Heart right ventricle (tissue), 16 donors: ENCODE measurements at places on chromosomes 7 and 10. TPM values are rescaled to one million over a fixed set of nuclear protein-coding genes. Genes with fewer than 3 reads are reported as not detected.

Gene TMEM176A
- total RNA-seq = 13.6 TPM

Gene TSPAN12
- 51.7 TPM for total RNA-seq

- no peak for DNase-seq
These were observed 41.4 kb upstream of the AP5Z1 start for GRCh38 chr7:4733936-4734528.

- DNase-seq = no peak
These were observed 42.7 kb downstream of the PAXIP1 start for GRCh38 chr7:154960063-154960790.

DNA sequence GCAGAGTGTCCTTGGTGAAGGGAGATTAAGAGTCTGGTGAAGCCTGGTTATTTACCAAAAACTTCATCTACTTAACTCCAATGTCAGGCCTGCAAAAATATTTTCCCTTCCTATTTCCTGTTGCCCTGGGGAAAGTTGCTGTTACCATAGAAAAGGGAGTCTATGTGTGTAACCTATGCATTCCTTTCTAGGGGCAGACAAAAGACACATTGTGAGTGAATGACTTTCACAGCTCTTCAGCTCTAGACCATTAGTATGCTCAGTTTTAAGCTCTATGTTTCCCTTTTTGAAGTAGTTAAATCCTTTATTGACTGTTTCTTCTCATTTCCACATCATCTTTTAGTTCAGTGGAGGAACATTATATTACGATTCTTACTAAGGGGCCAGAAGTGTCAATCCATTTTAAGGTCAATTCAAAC is 45.6 kb upstream of the SGCE start:
- DNase-seq = no peak

DNA sequence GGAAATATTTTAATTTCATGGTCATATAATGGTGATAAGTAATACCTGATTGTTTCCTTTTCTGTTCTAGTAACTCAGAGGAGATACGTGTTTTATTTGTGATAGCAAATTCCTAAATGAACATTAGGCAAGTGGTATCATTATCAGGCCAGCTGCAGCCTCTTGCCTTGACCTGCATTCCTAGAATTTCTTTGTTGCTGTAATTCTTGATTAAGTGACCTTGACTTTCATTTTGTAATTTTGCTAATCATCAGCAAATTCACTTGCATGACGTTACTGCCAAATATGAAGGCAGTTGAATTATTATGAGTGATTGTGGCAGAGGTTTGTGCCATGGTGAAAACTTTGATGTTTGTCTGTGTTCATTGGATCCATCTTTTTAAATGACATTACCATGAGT is 5.6 kb upstream of the AS3MT start:
- DNase-seq = no peak

DNA sequence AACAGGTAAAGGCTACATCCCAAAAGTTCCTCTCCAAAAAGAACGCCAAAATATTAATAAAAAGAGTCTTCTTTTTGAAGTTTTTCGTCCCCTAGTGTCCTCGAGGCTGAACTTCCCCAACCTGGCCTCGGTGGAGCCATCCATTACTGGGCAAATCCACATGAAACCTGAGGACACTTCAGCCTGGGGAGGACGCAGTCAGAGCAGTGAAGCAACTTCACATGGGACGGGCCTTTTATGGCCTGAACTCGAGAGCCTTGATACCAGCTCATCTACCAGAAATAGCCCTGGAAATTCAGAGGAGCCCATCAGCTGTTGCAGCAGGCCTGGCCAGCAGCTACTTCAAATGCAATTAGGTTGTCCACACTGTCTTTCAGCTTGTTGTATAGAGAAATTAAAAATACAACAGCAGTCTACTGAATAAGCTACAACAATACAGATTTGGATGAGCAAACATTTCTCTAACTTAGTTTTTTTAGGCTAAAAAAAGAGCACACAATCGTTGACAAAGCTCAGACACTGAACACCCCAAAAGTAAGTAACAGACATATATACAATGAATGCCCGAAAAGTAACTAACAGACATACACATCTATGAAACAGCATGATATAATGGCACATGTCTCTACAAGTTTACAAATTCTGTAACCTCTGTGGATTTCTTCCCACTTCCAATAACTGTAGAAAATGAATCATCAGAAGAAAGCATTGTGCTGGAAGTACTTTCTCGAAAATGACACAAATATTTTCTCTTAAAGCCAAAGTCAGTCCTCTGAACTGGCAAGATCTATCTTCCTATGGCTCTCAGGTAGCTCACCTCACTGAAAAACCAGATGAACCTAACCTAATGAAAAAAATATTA is at the start of gene SVIL:
TSS of gene SVIL (minus strand) at position 208 of the 862 bp plus-strand sequence. CDS start 79,913 bp downstream, outside the sequence.
- peak; percentile 81 for DNase-seq

DNA sequence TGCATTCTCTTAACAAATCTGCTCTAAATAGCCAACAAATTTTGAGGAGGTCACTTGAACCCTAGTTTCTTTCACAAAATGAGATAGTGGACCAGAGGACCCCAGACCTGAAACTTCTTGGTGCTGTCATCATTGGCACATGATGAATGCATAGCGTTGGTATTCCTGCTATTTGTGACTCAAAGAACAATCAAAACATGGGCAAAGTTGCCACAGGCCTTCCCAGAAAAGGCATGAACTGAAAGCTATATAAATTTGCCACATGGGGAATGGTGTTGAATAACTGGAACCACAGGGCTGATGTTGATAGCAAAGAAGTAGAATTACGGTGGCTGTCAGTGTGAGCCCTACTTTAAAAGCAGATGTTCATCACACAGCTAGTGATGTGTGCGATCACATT is 219.9 kb upstream of the KMT2E start:
- DNase-seq = no peak

DNA sequence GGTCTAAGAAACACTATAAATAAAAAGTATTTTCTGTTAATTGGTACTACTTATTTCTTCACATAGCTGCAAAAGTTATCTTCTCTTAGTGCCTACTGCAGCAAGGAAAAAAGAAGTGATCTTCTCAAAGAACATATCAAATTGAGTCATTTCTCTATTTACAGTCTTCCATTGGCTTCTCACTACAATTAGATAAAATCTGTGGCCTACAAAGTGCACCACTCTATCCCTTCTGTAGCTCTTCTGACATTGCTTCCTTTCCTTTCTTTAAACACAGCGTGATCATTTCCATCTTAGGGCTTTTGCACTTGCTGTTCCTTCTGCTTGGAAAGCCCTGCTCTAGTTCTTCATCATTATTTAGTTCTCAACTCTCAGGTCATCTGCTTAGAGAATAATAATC is 44.7 kb downstream of the MXI1 start:
- DNase-seq = no peak

- no peak for DNase-seq
These were observed 53.1 kb upstream of the NKX6-2 start for GRCh38 chr10:132839061-132839460.

DNA sequence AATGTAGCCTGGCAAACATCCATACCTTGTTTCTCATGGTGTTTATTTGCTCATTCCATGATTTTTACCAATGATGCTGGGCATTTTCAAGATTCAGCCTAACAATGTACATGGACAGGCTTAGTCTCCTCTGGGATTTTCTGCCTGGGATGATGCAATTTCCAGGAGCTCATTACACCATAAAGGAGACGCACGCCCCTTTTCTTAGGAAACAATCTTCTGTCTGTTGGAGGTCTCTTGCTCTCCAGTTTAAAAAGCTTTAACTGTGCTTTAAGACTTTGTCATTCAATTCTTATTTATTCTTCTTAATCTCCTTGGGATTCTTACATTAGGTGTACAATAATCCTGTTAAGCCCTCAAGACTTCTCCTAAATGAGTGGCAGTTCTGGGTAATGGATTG is 150.3 kb upstream of the NRP1 start:
- DNase-seq = no peak

DNA sequence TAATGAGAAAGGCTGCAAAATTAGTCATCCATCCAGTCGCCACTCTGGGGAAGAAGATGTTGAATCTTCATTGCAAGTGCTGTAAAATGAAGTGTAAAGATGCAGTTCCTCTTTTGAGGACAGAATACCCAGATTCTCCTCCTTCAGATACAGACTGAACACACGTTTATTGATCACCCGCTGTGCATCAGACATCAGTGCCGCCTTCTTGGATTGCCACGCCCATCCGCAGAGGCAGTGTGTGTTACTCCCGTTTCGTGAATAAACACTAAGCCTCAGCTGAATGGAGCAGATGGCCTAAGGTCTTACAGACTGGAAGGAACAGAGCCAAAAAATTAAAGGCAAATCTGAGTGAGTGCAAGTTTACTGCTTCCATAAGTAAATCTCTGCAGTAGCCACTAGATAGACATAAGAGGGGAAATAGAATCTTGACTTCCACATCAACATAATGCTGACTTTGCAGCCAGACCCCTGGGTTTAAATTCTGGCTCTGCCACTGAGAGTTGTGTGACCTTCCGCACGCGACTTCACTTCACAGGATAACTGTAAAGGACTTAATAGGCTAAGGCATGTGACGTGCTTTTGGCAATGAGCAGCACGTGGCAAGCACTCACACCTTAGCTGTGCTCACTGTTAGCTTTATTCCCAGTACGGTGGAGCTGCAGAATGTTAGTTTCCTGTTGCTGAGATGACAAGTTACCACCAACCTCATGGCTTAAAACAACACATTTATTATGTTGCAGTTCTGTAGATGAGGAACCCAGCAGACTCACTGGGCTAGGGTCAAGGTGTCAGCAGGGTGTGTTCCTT is 285.9 kb downstream of the CELF2 start:
- no peak for DNase-seq

DNA sequence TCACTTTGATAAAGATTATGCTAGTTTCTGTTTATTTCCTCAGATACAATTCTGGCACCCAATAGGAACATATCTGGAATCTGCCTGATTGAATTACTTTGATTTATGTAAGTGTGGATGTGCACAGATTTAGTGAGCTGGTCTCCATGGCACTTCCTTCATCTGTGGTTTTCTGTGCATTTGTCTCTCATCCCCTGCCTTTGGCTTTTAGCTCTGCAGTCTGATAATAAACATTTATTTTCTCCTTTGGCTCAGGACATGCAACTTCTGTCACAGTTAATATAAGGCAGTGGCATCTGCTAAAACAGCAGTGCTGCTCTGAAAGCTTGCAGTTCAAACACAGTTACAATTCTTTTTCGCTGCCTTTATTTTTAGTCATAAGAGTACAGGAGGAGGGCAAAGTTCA is 273.7 kb upstream of the CHRM2 start:
- DNase-seq = no peak

DNA sequence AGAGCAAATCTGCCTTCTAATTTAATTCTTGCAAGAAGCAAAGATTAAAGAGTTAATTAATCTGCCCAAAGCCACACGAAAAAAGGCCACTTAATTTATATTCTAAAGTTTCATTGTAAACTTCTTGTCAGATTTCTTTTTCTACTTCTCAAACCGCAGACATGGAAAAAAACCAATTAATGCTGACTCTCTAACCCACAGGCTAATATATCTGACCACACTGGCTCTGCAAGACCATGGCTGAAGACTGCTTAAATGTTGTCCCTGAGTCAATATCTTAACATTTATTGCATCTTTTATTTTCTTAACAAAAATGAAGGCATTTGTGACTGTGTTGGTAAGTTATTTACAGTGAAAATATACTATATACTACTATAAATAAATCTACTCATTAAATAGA is 234.0 kb upstream of the SP8 start:
- no peak for DNase-seq
